ENCODE measurements at places on chromosomes 11 and 22. TPM values are rescaled to one million over a fixed set of nuclear protein-coding genes. Genes with fewer than 3 reads are reported as not detected.

PLAAT2 gene
- total RNA-seq: not detected

DNAJC24 gene
- 15.3 TPM for total RNA-seq

TRIM49 gene
- not detected for total RNA-seq

SLC6A5 gene
- total RNA-seq: not detected

POLR2L gene
- total RNA-seq: 9.7 TPM

IGSF22 gene
- 0.16 TPM for total RNA-seq

CFAP300 gene
- total RNA-seq: not detected

CABP4 gene
- total RNA-seq: not detected

NOX4 gene
- total RNA-seq: 2.9 TPM

ENDOD1 gene
- 77.4 TPM for total RNA-seq

MRGPRF gene
- total RNA-seq: 17.9 TPM

BIK gene
- 15.3 TPM for total RNA-seq

GLYATL2 gene
- not detected for total RNA-seq

Data from transverse colon (tissue), 4 donors.